Large intestine (tissue), 12 donors: ENCODE measurements at places on chromosomes 12 and 14.

GRCh38 chr12:67937822-67938221, 51.4 kb upstream of the IFNG-AS1 start:
- H3K27ac ChIP-seq = no peak overlapping the region
- no peaks in the 10 kb centered on the region for H3K27me3 ChIP-seq
- H3K4me3 ChIP-seq = no peak overlapping the region
- no peaks in the 10 kb centered on the region for H3K36me3 ChIP-seq
- DNase-seq = peak; percentile 16
- peaks cover 13% of the 10 kb centered on the region for H3K4me1 ChIP-seq

DNA sequence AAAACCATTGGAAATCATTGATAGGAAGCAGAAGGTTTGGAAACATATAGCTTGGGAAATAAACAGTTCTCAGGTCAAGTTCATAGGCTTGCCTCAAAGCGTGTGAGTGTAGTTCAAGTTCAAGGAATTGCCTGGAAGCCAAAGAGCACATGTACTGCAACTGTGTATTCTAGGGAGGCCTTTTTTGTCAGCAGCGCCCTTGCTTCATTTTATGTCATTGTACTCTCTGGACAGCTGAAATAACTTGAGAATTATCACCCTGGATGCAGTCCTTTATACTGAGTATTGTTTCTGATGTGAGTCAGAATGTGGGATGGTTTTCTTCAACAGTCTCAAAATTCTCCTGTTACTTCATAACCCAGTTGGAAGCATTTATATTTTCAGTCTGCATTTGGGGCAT, 16.0 kb upstream of the EVL start:
- no peak for DNase-seq
- H3K4me1 ChIP-seq = no peaks in the 10 kb centered on the region
- no peaks in the 10 kb centered on the region for H3K27me3 ChIP-seq
- H3K4me3 ChIP-seq = no peak overlapping the region
- no peak overlapping the region for H3K27ac ChIP-seq

DNA sequence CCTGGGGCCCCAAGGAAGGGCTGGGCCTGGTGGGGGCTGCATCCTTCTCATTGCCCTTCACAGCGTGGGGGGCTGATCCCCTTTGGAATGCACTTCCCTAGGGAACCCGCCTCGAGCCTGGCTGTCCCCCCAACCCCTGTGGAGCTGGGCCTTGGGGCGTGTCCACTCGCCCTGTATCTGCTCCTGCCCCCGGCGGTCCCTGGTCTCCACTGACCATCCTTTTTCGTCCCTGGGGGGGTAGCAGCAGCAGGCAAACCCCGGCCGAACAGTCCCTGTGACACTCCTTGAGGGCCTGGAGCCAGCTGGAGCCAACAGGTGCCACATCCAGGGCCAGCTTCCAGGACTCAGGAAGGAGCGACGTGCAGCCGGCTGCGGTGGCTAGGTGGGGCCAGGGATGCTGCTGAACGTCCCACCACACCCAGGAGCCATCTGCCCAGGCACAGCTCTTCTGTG, 9.4 kb upstream of the GPR132 start:
- H3K36me3 ChIP-seq = no peaks in the 10 kb centered on the region
- H3K27me3 ChIP-seq = peaks cover 6% of the 10 kb centered on the region
- peaks cover 5% of the 10 kb centered on the region for H3K4me1 ChIP-seq
- no peak overlapping the region for H3K4me3 ChIP-seq

DNA sequence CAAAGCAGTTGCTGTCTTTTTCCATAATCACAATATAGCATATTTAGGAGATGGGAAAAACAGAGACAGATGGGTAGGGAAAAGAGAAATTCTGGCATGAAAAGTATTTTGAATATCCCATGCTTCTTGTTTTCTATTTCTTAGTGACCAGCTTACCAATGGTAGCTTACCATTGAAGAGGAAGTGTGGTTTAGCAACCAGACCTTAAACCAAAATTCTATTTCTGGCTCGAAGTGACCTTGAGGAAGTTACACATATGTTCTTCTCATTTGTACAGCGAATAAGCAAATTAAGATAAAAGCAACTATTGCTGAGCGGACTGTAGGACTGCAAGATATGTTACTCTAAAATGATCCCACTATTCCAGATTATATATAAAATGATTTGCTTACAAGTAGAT, 82.9 kb downstream of the FGD4 start:
- DNase-seq = no peak
- H3K4me1 ChIP-seq = peaks cover 21% of the 10 kb centered on the region
- no peak overlapping the region for H3K4me3 ChIP-seq
- no peaks in the 10 kb centered on the region for H3K36me3 ChIP-seq

- no peak for DNase-seq
- no peak overlapping the region for H3K27ac ChIP-seq
- H3K36me3 ChIP-seq = peaks cover 32% of the 10 kb centered on the region
- H3K4me3 ChIP-seq = no peak overlapping the region
- no peaks in the 10 kb centered on the region for H3K4me1 ChIP-seq
Measured at GRCh38 chr14:74794947-74795346, 31.8 kb downstream of the YLPM1 start.

- peaks cover 9% of the 10 kb centered on the region for H3K4me1 ChIP-seq
- H3K4me3 ChIP-seq = no peak overlapping the region
- H3K36me3 ChIP-seq = no peaks in the 10 kb centered on the region
- no peaks in the 10 kb centered on the region for H3K27me3 ChIP-seq
- no peak overlapping the region for H3K27ac ChIP-seq
Measured at GRCh38 chr14:95157048-95157326, 342 bp downstream of the DICER1 start.

- peaks cover 29% of the 10 kb centered on the region for H3K36me3 ChIP-seq
- no peaks in the 10 kb centered on the region for H3K27me3 ChIP-seq
- peak; percentile 11 for DNase-seq
- peak overlapping the region; percentile 53 for H3K4me3 ChIP-seq
- peaks cover 3% of the 10 kb centered on the region for H3K4me1 ChIP-seq
Measured at GRCh38 chr12:122523846-122524718, 2.7 kb downstream of the RSRC2 start.

DNA sequence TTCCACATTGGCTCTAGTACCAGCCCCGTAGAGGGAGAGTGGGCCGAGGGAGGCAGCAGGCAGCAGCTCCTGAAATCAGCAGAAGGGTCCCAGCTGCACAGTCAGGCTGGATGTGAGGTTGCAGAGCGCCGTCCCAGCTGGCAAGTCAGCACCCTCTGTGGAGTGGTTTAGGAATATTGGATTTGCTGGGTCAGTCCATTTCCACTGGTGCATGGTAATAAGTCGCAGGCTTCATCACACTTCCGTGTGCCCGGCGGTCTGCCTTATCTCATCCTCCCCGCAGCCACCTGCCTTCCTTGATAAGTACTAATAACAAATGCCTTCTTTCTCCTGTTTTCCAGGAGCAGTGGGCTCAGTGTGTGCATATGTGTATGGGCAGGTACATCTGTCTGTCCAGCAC, 112.9 kb downstream of the TSPAN9 start:
- peaks cover 14% of the 10 kb centered on the region for H3K4me1 ChIP-seq
- no peak overlapping the region for H3K4me3 ChIP-seq
- no peak overlapping the region for H3K27ac ChIP-seq
- no peaks in the 10 kb centered on the region for H3K36me3 ChIP-seq
- no peaks in the 10 kb centered on the region for H3K27me3 ChIP-seq

- H3K4me3 ChIP-seq = no peak overlapping the region
- no peak overlapping the region for H3K27ac ChIP-seq
- peaks cover 68% of the 10 kb centered on the region for H3K27me3 ChIP-seq
- no peak for DNase-seq
- H3K36me3 ChIP-seq = no peaks in the 10 kb centered on the region
- H3K4me1 ChIP-seq = peaks cover 7% of the 10 kb centered on the region
Measured at GRCh38 chr14:100898935-100899883, 4.3 kb downstream of the RTL1 start.

DNA sequence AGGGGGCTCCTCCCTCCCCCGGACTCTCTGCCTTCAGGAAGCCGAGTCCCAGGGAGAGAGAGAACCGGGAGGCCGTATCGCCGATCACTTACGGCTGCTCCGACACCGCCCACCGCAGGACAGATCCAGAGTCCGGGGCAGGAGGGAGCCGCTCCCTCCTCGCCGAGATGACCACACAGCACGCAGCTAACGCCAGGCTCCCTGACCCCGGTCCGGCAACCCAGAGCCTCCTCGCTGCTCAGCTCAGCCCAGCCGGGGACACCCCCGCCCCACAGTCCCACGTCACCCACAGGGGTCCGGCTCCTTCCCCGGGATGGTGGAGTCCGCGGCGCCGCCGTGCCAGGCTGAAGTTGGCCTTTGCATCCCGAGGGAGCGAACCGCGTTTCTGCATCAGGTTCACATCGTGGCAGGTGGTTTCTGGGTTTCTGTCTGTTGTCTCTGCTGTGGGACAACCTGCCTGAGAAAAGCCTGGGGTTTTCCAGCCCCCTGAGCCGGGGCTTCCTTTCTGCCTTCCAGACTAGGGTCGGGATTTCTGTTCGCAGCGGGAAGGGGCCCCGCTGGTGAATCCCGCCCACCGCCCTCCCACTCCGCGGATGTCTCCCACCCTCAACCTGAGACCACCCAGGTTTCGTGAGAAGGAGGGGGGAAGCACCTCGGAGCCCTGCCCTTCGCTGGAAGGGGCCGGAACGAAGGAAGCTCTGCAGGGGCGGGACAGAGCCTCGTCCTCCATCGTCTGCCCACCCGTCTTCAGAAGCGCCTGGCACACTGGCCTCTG, 61.2 kb downstream of the NOC4L start:
- no peaks in the 10 kb centered on the region for H3K36me3 ChIP-seq
- H3K4me3 ChIP-seq = no peak overlapping the region
- no peak for DNase-seq
- H3K4me1 ChIP-seq = peaks cover 2% of the 10 kb centered on the region

DNA sequence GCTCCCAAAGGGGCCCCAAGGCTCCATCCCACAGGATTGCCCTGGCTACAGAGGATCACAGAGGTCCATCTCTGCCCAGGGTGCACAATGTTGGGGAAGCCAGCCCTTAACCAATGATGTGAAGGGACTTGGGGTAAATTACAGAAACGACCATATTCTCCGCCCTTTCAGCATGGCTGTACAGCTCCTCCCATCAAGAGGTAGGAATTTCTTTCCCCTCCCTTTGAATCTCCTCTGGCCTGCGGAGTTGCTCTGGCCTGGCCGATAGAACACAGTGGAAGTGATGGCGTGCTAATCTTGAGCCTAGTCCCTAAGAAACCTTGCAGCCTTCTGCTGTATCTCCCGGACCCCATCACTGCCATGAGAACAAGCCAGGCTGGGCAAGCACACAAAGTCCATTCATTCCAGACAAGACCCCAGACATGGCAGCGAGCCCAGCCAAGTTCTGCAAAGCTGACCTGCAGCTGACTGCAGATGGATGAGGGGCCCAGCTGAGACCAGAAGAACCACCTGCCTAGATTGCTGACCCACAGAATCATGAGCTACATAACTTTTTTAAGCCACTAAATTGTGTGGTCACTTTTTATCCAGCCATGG, 6.9 kb upstream of the IFI27 start:
- H3K36me3 ChIP-seq = no peaks in the 10 kb centered on the region
- no peak for DNase-seq
- H3K27me3 ChIP-seq = no peaks in the 10 kb centered on the region
- no peak overlapping the region for H3K4me3 ChIP-seq
